ENCODE measurements at places on chromosomes 5 and 9. TPM values are rescaled to one million over a fixed set of nuclear protein-coding genes. Genes with fewer than 3 reads are reported as not detected.

Gene EQTN
- total RNA-seq: not detected

Gene NTRK2
- total RNA-seq: not detected

Gene MZB1
- 0.24 TPM for total RNA-seq

Gene RAB24
- 14.0 TPM for total RNA-seq

Gene TAF11L5
- total RNA-seq: not detected

Gene FAM193B
- total RNA-seq: 9.8 TPM

Gene ADRA1B
- not detected for total RNA-seq

Gene PPP3R2
- not detected for total RNA-seq

Gene IL3
- not detected for total RNA-seq

Gene FOXD4L4
- total RNA-seq: not detected

Gene ZDHHC11
- 0.72 TPM for total RNA-seq

Gene HINT1
- 212 TPM for total RNA-seq

Gene STK32A
- total RNA-seq: 0.72 TPM

Gene FUT7
- not detected for total RNA-seq

Gene AMBP
- 0.24 TPM for total RNA-seq

Gene FAM151B
- 0.48 TPM for total RNA-seq

Gene WNK2
- 0.24 TPM for total RNA-seq

Gene CD180
- total RNA-seq: not detected

Gene CRAT
- total RNA-seq: 21.7 TPM

Gene PFDN1
- total RNA-seq: 46.5 TPM

Gene LAMC3
- total RNA-seq: not detected

Gene BHMT
- total RNA-seq: 0.24 TPM

Gene WNT8A
- not detected for total RNA-seq

Gene SLC36A2
- not detected for total RNA-seq

Gene STC2
- 235 TPM for total RNA-seq

Gene ZNF879
- 2.8 TPM for total RNA-seq

Gene NR2F1-AS1
- under 0.01 TPM for total RNA-seq

Gene OR1Q1
- total RNA-seq: not detected

Gene WDR31
- 1.2 TPM for total RNA-seq

Gene CDC25C
- total RNA-seq: not detected

Gene PCDHA4
- 1.2 TPM for total RNA-seq

Gene DMRTA1
- 3.4 TPM for total RNA-seq

Gene FOXD4L6
- total RNA-seq: not detected

Gene DAB2IP
- 21.7 TPM for total RNA-seq

Gene OLFM1
- total RNA-seq: 0.48 TPM

Gene PCDHGB2
- total RNA-seq: not detected

Gene PPP6C
- 11.8 TPM for total RNA-seq

Gene SKIC3
- 88.9 TPM for total RNA-seq
